ENCODE measurements at places on chromosomes 3 and 15.
A peak's percentile ranks its signal among the peaks of the same experiment; 100 is the strongest.

- DNase-seq, result no peak
Observed at GRCh38 chr3:5184499-5184898, 3.0 kb upstream of the EDEM1 start.

GRCh38 chr15:69497076-69497475, 44.5 kb downstream of the RPLP1 start:
- DNase-seq, result no peak

- DNase-seq, result no peak
Observed at GRCh38 chr15:63474810-63475316, 29.5 kb upstream of the USP3 start.

GRCh38 chr3:124363476-124363875, 366.8 kb upstream of the UMPS start:
- DNase-seq, result no peak

DNA sequence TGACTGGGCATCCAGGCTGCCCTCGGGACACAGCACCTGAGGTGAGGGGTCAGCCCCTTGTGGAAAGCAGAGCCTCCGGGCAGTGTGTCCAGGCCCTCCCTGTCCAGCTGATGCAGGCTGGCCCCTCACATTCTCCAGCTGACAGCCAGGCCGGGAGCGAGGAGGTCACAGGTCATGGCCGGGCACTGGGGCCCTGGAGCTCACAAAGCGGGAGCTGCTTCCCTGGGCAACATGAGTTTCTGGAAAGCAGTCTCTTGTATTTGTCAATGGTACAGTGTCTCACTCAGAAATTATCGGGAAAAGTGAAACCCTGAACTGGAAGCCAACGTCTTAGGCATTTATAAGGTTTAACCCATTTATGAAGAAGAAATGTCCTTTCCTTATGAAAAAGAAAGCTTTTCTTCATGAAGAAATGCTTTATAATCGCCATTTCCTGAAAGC, 118.5 kb downstream of the OPA1 start:
- no peak for DNase-seq

GRCh38 chr15:72933976-72934375, 118.3 kb upstream of the NEO1 start:
- no peak for DNase-seq

GRCh38 chr3:107184375-107184774, 192.9 kb upstream of the CCDC54 start:
- DNase-seq, result no peak

DNA sequence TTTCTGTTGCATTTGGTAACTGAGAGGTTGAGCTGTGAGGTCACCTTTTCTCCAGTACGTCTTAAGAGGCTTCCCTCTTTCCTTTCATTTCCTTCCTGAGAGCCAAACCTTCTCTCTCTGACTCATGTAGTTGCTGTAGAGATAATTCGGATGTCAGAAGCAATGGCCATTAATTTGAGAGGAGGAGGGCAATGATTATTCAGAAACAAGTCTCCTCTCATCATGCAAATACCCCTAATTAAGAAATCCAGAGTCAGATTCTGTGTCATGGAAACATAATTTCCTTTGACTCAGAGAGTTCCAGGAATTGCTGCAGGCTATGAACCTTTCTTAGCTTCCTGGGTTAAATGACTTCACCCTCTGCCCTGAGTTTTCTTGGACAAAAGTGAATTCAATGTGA, 59.0 kb upstream of the GSK3B start:
- DNase-seq, result no peak

GRCh38 chr3:160454995-160455394, 5.4 kb upstream of the TRIM59 start:
- DNase-seq, result no peak

- no peak for DNase-seq
Observed at GRCh38 chr3:13881536-13882410, 1.9 kb upstream of the WNT7A start.

- peak; percentile 55 for DNase-seq
Observed at GRCh38 chr15:57866149-57866736, 159.7 kb downstream of the POLR2M start.

Data from tongue (tissue), 3 donors.